ENCODE measurements at places on chromosomes 7 and 10.

- no peak for DNase-seq
Observed at GRCh38 chr10:70197235-70197945, 27.1 kb upstream of the SAR1A start.

GRCh38 chr10:132306343-132306685 is 1.4 kb downstream of the STK32C start:
- no peak for DNase-seq

GRCh38 chr7:17781491-17782215 is 158.6 kb downstream of the SNX13 start:
- no peak for DNase-seq

GRCh38 chr10:35821339-35821911 is 179.3 kb upstream of the FZD8 start:
- no peak for DNase-seq

GRCh38 chr10:63812501-63812900 is 291.3 kb downstream of the REEP3 start:
- no peak for DNase-seq

All from right renal cortex interstitium (tissue), 3 donors.